ENCODE measurements at places on chromosomes 1 and 21.

DNA sequence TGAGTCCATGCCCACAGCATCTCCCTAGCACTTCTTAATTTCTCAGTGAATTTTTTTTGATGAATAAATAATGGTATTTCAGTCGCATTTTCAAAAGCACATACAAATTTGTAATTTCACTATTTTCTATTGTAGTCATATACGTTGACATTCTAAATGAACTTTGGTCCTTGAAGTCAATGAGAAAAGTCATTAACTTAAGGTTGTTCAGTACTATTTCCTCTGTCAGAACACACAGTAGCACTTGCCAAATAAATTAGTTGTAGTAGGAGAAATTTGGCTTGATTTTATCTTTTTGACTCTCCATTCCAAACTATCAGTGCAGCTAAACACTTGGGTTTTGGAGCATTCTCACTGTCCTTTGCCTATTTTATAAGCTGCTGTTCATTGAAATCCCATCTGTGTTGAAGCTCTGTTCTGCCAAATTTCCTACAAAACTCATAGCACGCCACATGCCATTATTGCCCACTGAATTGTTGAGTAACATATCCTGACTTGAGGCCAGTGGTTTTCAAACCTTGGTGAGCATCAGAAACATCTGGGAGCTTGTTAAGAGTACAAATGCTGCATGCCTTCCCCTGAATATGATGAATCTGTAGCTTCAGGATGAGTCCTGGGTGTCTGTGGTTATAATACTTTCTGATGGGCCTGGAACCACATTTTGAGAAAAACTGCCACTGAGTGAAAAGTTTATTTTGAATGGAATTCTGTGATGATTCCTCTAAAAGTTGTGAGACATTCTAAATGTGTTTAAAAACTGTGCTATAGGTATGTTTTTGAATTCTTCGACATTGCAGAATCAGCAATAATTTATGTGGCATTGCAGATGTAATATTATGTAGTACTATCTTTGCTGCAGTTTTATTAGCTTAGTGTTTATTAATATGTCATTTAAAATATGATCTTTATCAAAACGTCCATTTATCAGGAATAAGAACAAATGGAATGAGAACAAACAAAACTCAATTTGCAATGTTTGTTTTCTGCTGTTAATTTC lies 78.9 kb downstream of the DNM3 start:
- DNase-seq, result no peak

GRCh38 chr1:193070942-193071341 lies 11.5 kb downstream of the RO60 start:
- no peak for DNase-seq

GRCh38 chr1:54002544-54003248 lies 15.3 kb downstream of the LDLRAD1 start:
- DNase-seq, result no peak

GRCh38 chr1:183214021-183214970 lies 28.2 kb downstream of the LAMC2 start:
- DNase-seq, result no peak

GRCh38 chr1:40687059-40687458 lies 4.4 kb upstream of the NFYC start:
- no peak for DNase-seq

DNA sequence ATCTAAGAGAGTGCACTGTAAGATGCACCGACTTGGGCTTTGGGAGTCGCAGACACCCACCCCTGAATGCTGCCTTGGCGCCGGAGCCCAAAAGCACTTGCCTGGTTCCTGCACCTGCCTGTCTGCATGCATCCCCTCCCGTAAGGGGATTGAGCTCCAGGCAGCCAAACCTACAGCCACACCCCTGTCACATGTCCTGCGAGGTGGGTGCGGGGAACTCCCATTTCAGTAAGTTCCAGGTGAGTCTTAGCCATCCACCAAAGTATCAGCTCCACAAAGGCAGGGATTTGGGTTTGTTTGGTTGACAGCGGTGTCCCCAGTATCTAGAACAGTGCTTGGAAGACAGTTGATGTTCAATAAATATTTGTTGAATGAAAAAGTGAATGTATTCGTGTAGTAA lies 31.5 kb upstream of the MAP10 start:
- no peak for DNase-seq
